ENCODE measurements at places on chromosomes 4 and X. TPM values are rescaled to one million over a fixed set of nuclear protein-coding genes. Genes with fewer than 3 reads are reported as not detected.

TEC gene
- 5.5 TPM for total RNA-seq

KLKB1 gene
- 0.20 TPM for total RNA-seq

SYP gene
- 1.7 TPM for total RNA-seq

TEX13D gene
- total RNA-seq = not detected

TMEM255A gene
- 0.69 TPM for total RNA-seq

ADGRG4 gene
- total RNA-seq = not detected

EBP gene
- total RNA-seq = 34.0 TPM

CLIC2 gene
- total RNA-seq = 11.0 TPM

GUCY1A1 gene
- total RNA-seq = 15.1 TPM

FAT1 gene
- total RNA-seq = 171 TPM

CSAG3 gene
- total RNA-seq = not detected

SLC7A11 gene
- total RNA-seq = 2.1 TPM

RAB40A gene
- total RNA-seq = 0.30 TPM

FRMD7 gene
- total RNA-seq = 0.10 TPM

ADH1A gene
- total RNA-seq = not detected

DNA sequence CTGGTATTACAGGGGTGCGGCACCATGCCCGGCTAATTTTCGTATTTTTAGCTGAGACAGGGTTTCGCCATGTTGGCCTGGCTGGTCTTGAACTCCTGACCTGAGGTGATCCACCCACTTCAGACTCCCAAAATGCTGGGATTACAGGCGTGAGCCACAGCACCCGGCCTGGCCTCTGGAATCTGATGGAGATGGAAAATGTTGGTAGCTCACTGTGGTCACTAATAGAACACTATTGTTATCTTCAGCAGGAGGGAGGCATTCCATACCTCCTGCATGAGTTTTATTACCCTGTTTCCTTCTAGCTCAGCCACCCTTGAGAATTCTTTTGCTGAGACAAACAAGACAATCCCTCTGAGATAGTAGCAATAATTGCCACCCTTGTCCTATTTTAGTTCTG is 105.0 kb downstream of the SHROOM3 start:
- DNase-seq = no peak

GRCh38 chr4:74206088-74206825 is 48.3 kb downstream of the MTHFD2L start:
- no peak for DNase-seq

DNA sequence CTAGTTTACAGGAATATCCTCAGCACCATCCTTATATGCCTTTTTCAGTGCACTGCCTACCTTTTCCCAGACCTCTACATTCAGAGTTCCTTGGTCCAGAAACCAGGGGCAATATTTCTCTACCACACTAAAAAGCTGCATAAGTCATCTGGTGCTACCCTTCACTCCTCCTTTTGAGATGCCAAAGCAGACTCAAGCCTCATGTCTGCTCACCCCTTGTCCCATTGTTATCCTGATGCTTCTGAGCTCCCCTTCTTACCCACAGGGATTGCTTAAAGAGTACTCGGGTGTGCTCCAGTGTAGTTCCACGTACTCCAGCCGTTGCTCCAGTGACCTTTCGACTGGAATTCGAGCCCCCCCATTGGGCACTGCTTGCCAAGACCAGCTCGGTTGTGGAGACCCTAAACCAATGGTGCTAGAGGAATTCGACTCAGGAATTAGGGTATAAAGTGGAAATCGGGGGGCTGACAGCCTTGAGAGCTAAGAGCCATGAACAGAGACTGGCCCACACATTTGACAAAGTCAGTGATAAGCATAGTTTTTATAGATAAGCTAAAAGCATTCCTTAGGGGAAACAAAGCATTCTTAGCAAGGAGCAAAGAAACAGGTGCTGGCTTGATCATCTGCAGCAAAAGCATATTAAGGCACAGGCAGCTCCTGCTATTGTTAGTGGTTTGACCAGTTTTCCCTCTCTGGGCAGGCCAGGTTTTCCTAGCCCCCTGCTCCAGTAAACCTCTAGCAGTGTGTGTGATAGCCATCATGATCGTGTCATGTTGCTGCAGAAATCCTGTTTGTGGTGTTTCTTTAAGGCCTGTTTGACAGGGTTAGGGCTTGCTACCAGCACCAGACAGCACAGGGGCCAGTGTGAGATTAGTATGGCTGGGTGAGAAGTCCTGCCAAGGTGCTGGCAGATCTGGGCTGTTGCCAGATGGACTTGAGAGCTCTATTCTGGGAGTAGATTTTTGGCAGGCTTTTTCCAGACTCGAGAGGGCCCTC is 57.5 kb upstream of the WDR1 start:
- DNase-seq = no peak

DNA sequence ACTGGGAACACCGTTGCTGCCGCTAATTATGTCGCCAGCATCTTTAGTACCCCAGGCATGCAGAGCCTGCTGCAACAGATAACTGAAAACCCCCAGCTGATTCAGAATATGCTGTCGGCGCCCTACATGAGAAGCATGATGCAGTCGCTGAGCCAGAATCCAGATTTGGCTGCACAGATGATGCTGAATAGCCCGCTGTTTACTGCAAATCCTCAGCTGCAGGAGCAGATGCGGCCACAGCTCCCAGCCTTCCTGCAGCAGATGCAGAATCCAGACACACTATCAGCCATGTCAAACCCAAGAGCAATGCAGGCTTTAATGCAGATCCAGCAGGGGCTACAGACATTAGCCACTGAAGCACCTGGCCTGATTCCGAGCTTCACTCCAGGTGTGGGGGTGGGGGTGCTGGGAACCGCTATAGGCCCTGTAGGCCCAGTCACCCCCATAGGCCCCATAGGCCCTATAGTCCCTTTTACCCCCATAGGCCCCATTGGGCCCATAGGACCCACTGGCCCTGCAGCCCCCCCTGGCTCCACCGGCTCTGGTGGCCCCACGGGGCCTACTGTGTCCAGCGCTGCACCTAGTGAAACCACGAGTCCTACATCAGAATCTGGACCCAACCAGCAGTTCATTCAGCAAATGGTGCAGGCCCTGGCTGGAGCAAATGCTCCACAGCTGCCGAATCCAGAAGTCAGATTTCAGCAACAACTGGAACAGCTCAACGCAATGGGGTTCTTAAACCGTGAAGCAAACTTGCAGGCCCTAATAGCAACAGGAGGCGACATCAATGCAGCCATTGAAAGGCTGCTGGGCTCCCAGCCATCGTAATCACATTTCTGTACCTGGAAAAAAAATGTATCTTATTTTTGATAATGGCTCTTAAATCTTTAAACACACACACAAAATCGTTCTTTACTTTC is 1.8 kb downstream of the UBQLN2 start:
- DNase-seq = no peak

- peak; percentile 56 for DNase-seq
These were observed 61.1 kb upstream of the VAMP7 start for GRCh38 chrX:155819966-155820491.

- no peak for DNase-seq
These were observed 66.8 kb upstream of the RBPJ start for GRCh38 chr4:26253968-26254367.

DNA sequence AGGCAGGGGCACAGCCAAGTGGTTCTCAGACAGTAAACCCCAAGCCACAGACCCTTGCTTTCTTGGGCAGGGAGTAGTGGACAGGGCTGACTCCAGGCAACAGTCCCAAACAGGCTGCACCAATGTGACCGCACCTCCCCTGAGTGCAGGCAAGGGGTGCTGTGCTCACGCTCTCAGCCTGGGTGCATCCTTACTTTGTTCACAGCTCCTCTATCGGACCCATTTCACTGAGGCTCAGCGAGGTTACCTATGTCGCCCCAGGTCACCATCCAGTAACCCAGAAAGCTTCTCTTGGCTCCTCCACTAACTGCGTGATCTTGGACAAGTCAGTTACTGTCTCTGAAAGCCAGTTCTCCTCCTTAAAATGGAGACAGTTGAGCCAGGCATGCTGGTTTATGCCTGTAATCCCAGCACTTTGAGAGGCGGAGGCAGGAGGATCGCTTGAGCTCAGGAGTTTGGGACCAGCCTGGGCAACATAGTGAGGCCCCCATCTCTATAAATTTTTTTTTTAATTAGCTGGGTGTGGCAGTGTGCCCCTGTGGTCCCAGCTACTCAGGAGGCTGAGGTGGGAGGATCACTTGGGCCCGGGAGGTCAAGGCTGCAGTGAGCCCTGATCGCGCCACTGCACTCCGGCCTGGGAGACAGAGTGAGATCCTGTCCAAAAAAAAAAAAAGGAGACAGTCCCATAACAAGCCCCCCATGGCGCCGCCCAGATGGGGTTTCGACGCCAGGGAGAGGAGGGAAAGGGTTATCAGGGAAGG is 823 bp upstream of the MAN2B2 start:
- DNase-seq = no peak

- DNase-seq = no peak
These were observed 455.3 kb downstream of the KCTD8 start for GRCh38 chr4:43993196-43993902.

GRCh38 chr4:28948501-28948900 is 1771.7 kb upstream of the PCDH7 start:
- DNase-seq = no peak

DNA sequence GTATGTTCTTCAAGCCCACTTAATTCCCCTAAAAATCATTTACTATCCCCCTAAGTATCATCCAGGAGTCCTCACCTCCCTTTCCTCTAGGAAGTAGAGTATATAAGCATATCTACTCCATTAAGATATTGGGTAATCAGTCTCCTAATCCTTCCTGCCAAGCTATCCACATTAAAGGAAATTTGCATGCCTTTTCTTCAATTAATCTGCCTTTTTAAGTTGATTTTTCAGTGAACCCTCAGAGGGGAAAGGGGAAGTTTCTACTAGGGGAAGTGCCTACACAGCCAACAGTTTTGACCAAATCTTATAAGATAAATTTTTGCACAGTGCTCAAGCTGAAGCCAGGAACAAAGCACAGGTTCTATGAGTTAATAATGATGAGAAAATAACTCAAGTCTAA is 222.8 kb downstream of the NLGN4X start:
- DNase-seq = no peak

- no peak for DNase-seq
These were observed 48.1 kb upstream of the ARSJ start for GRCh38 chr4:114027596-114027995.

GRCh38 chrX:119706616-119707015 is 13.6 kb upstream of the SEPTIN6 start:
- DNase-seq = no peak
